ENCODE measurements at places on chromosomes 16 and 17. TPM values are rescaled to one million over a fixed set of nuclear protein-coding genes. Genes with fewer than 3 reads are reported as not detected.
A peak's percentile ranks its signal among the peaks of the same experiment; 100 is the strongest.

The YPEL2 gene
- total RNA-seq: 14.7 TPM

The CIBAR2 gene
- total RNA-seq: 4.9 TPM

The UBE2Z gene
- 72.1 TPM for total RNA-seq

The CMC2 gene
- 59.8 TPM for total RNA-seq

The LRRC45 gene
- total RNA-seq: 29.4 TPM

DNA sequence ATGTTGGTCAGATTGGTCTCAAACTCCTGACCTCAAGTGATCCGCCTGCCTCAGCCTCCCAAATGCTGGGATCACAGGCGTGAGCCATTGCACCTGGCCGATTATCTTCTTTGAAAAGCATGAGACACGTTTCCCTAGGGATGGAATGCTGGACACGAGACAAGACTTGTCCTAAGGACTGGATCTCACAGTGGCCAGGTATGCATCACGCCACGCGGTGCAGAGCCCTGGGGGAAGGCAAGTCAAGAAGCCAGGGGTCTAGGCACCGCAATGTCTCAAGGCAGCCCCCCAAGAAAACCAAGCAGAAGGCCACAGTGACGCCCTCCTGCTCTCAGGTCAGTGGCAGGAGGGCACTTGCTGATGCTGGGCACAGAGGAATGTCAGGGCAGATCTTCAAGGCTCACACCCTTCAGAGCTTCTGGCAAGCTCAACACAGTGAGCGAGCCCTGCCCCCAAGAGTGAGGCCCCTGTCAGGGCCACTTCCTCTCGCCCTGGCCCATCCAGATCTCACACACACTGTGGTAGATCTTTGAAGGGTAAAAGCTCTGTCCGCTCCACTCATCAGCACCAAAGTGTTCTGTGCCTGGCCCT is 134.7 kb downstream of the ZNF778 start:
- peak overlapping the region; percentile 36 for H3K27ac ChIP-seq
- peaks cover 45% of the 10 kb centered on the region for H3K4me1 ChIP-seq
- no peaks in the 10 kb centered on the region for H3K27me3 ChIP-seq
- DNase-seq: no peak
- peaks cover 9% of the 10 kb centered on the region for H3K36me3 ChIP-seq

- H3K27ac ChIP-seq: no peak overlapping the region
- no peaks in the 10 kb centered on the region for H3K4me1 ChIP-seq
- no peaks in the 10 kb centered on the region for H3K27me3 ChIP-seq
- H3K36me3 ChIP-seq: peaks cover 45% of the 10 kb centered on the region
- no peak for DNase-seq
These were observed 17.3 kb upstream of the PSMC5 start for GRCh38 chr17:63809970-63810369.

DNA sequence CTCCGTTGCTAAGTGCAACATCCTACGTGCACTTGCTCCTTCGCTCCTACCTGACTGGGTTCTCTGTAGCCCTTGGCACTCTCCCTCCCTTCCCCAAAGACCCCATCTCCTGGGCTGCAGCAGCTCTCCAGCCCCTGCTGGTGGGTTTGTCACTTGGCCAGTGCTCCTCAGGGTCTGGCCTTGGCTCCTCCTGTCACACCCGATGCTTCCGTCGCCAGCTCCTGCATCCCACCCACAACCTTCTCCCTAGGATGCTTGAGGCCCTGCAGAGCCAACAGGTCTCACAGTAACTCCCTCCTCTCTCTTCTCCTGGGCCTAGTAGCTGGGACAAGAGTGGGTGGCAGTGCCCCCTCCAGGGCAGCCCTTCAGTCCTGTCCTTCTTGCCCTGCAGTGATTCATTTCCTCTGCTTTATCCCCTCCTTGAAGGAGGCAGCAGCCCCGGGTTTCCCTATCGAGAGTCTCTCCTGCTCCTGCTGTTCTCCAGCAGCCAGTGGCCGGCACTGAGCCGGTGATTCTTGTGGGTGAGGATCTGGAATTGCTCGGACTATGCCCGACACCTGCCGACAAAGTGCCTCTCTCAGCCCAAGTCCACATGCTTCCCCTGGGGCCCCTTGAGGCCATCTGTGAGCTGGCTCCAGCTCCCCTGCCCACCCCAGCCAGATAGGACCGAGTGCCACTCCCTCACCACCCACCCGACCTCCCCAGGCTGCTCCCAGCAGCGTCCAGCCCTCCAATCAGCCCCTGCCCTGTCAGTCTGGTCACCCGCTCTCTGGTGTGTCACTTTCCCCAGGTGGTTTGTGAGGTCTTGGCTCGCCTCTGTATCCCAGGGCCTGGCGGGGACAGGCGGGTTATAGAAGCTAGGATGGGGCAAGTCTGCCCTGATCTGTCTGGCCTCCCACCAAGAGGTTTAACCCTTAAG is 3.8 kb downstream of the LITAFD start:
- H3K36me3 ChIP-seq: peaks cover 11% of the 10 kb centered on the region
- H3K27me3 ChIP-seq: no peaks in the 10 kb centered on the region
- H3K4me1 ChIP-seq: peaks cover 16% of the 10 kb centered on the region
- no peak for DNase-seq
- H3K27ac ChIP-seq: peak overlapping the region; percentile 89

DNA sequence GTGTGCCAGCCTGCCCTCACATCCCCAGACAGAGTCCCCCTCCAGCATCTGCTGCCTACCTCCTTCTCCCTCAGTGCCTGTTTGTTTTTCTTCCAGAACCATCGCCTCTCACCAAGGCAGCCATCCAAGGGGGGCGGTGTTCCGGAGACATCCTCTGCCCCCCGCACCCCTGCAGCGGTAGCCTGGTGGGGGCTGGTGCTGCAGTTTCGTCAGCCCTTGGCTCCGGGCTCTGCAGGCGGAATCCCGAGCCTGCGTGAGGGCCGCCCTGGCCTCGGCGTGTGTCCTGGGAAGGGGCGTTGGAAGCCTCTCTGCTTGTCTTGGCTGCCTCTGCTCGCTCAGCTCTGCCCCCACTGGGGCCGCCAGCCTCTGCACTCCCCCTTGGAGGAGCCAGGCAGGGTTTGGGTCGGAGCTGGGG is 126.0 kb upstream of the CIBAR2 start:
- H3K27me3 ChIP-seq: no peaks in the 10 kb centered on the region
- H3K36me3 ChIP-seq: no peaks in the 10 kb centered on the region
- DNase-seq: no peak

GRCh38 chr16:21598701-21599121 is 666 bp upstream of the METTL9 start:
- DNase-seq: no peak
- peak overlapping the region; percentile 96 for H3K27ac ChIP-seq

GRCh38 chr16:88878967-88879787 is 12.7 kb upstream of the PABPN1L start:
- no peak overlapping the region for H3K4me3 ChIP-seq
- no peaks in the 10 kb centered on the region for H3K27me3 ChIP-seq
- H3K27ac ChIP-seq: no peak overlapping the region
- H3K36me3 ChIP-seq: no peaks in the 10 kb centered on the region

GRCh38 chr16:54176376-54176901 is 110.1 kb downstream of the IRX3 start:
- DNase-seq: no peak
- H3K27me3 ChIP-seq: peaks cover 43% of the 10 kb centered on the region
- no peaks in the 10 kb centered on the region for H3K36me3 ChIP-seq
- peak overlapping the region; percentile 78 for H3K4me3 ChIP-seq

DNA sequence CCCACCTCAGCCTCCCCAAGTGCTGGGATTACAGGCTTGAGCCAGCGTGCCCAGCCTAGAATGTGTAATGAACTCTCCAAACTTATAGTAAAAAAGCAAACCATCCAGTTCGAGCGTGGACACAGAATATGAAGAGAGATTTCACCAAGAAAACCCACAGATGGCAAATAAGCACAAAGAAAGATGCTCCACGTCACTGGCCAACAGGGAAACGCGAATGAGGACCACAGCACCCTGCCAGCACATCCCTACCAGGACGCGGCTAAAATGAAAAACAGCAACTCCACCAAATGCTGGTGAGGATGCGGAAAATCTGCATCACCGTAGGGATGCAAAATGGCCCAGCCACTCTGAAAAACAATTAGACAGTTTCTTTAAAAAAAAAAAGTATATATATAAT is 1.4 kb downstream of the MVD start:
- no peak for DNase-seq
- no peaks in the 10 kb centered on the region for H3K4me1 ChIP-seq
- no peaks in the 10 kb centered on the region for H3K27me3 ChIP-seq

- H3K27me3 ChIP-seq: no peaks in the 10 kb centered on the region
- no peak overlapping the region for H3K27ac ChIP-seq
- peaks cover 17% of the 10 kb centered on the region for H3K4me1 ChIP-seq
- H3K4me3 ChIP-seq: no peak overlapping the region
These were observed 16.7 kb downstream of the KCNJ16 start for GRCh38 chr17:70091696-70092095.

DNA sequence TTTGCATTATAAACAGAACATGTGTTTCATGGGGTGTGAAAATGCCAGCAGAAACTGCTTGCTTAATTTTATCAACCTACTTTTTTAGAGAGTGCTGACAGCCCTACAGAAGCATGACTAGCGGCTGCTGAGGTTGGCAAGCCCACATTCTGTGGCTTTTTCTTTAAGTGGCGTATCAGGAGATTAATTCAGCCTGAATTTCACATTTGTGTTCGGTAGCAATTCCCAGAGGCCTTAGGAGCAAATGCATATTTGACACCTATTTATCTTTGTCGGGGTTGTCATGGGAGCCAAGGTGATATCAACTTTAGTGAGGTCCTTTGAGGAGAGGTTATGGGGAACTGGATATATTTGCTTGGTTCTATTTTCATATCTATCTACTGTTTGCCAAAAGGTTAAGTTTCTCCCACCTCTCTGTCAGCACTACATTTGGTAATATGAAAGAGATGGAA is 140.9 kb downstream of the KCNJ2 start:
- DNase-seq: no peak
- H3K4me1 ChIP-seq: no peaks in the 10 kb centered on the region
- no peak overlapping the region for H3K27ac ChIP-seq
- no peak overlapping the region for H3K4me3 ChIP-seq
- no peaks in the 10 kb centered on the region for H3K27me3 ChIP-seq

- H3K4me1 ChIP-seq: no peaks in the 10 kb centered on the region
- peak overlapping the region; percentile 28 for H3K4me3 ChIP-seq
- H3K27ac ChIP-seq: no peak overlapping the region
- no peak for DNase-seq
These were observed 734 bp downstream of the ARHGDIG start for GRCh38 chr16:280991-281659.

- no peaks in the 10 kb centered on the region for H3K4me1 ChIP-seq
- no peak overlapping the region for H3K4me3 ChIP-seq
- peaks cover 74% of the 10 kb centered on the region for H3K36me3 ChIP-seq
- DNase-seq: no peak
- H3K27me3 ChIP-seq: no peaks in the 10 kb centered on the region
These were observed 48.4 kb upstream of the ALDH3A1 start for GRCh38 chr17:19796457-19796856.

- DNase-seq: no peak
- H3K4me1 ChIP-seq: peaks cover 43% of the 10 kb centered on the region
- no peaks in the 10 kb centered on the region for H3K27me3 ChIP-seq
- H3K36me3 ChIP-seq: no peaks in the 10 kb centered on the region
These were observed 9.9 kb downstream of the MXRA7 start for GRCh38 chr17:76700617-76701470.

GRCh38 chr17:61349350-61349749 is 50.3 kb upstream of the TBX2 start:
- H3K4me3 ChIP-seq: no peak overlapping the region
- H3K36me3 ChIP-seq: no peaks in the 10 kb centered on the region
- DNase-seq: no peak
- no peak overlapping the region for H3K27ac ChIP-seq
- peaks cover 22% of the 10 kb centered on the region for H3K4me1 ChIP-seq

DNA sequence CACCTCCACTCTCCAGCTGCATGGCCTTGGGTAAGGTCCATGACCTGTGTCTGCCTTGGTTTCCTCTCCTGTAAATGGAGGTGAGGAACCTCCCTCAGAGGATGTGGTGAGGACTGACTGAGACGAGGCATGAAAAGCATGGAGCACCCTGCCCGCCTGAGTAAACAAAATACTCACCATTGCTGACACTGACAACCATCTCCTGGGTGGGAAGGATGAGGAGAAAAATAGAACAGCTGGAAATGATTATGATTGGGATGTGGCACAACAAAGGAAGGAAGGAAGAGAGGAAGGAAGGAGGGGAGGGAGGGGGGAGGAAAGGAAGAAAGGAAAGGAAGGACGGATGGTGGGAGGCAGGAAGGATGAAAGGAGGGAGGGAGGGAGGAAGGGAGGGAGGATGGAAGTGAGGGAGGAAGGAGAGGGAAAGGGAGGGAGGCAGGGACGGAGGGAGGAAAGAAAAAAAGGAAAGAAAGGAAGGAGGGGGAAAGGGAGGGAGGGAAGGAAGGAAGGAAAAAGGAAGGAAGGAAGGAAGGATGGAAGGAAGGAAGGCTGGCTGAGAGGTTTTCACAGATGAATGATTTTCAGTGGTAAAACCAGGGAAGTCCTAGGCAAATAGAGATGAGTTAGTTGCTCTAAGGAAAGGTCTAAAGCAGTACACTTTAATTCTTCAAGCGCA is 276.5 kb upstream of the XYLT1 start:
- H3K27ac ChIP-seq: no peak overlapping the region
- peaks cover 27% of the 10 kb centered on the region for H3K27me3 ChIP-seq
- H3K4me3 ChIP-seq: no peak overlapping the region
- no peaks in the 10 kb centered on the region for H3K36me3 ChIP-seq
- DNase-seq: no peak

GRCh38 chr16:62870554-62870953 is 834.3 kb upstream of the CDH8 start:
- no peaks in the 10 kb centered on the region for H3K27me3 ChIP-seq
- DNase-seq: no peak

DNA sequence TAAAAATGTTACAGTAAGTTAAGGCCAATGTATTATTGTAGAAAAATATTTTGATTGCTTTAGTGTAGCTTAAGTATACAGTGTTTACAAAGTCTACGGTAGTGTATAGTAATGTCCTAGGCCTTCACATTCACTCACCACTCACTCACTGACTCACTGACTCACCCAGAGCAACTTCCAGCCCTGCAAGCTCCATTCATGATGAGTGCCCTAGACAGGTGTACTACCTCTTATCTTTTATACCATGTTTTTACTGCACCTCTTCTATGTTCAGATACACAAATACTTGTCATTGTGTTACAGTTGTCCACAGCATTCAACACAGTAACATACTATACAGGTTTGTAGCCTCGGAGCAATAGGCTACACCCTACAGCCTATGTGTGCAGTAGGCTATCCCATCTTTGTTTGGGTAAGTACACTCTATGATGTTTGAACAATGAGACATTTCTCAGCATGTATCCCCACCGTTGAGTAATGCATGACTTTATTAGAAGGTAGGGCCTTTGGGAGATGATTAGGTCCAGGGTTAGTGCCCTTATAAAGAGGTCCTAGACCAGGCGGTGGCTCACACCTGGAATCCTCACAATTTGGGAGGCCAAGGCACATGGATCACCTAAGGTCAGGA is 117.8 kb downstream of the SLC39A11 start:
- no peaks in the 10 kb centered on the region for H3K36me3 ChIP-seq
- peaks cover 5% of the 10 kb centered on the region for H3K27me3 ChIP-seq

- no peak overlapping the region for H3K4me3 ChIP-seq
- no peaks in the 10 kb centered on the region for H3K36me3 ChIP-seq
- H3K27ac ChIP-seq: no peak overlapping the region
- DNase-seq: no peak
These were observed 11.4 kb upstream of the ITGA3 start for GRCh38 chr17:50044483-50044882.

GRCh38 chr16:85982563-85982939 is 83.6 kb downstream of the IRF8 start:
- no peak overlapping the region for H3K27ac ChIP-seq
- H3K27me3 ChIP-seq: peaks cover 39% of the 10 kb centered on the region
- DNase-seq: no peak

All from type B pancreatic cell (in vitro differentiated cells).